Activated T-cell treated with anti-CD3 and anti-CD28 coated beads for 24 hours (primary cell): ENCODE measurements at places on chromosomes 3 and 15.

DNA sequence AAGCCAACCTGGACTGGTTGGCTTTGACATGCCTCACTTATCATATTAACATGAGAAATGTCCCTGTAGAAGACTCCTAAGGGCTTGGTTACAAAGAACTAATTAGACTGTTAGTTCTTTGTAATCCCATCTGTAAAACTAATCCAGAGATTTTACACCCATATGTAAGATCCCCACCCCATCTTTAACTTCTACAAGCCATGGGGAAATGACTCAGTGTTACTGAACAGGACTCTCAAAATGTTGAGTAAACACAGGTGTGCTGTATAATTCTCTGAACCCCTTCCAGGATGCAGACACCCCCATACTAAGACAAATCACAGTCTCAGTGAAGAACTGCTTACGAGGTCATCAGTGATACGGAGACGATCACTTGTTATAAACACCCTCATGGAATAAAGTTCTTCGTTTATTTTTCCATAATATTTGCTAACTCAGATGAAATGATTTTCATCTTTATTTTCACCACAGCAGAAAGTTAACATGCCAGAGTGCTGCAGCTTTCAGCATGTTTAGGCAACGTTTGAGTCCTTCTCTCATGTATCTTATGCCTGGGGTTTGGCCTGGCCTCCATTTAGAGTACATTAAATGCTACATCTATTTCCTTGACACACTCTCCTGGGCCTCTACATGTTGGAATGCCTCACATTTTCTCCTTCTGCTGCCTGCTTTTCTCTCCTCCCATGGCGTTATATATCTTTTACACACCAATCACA, 55.3 kb upstream of the LEKR1 start:
- DNase-seq, result no peak

DNA sequence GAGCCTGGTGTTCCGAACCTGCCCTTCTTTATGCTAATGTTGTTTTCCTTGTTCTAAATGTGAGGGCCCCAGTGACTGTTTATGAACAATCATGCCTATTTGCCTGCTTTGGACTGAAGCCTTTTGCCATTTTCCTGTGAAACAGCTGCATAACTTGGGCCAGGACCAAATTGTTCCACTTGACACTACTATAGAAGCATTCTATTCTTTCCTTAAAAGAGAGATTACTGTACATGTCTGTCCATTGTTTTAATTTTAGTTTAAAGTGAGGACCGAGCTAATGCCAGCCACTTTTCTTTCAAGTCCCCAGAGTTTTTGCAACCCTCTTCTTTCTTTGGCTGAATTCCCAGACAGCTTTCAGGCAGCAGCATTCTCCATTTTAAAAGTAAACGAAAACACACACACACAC, 980.3 kb downstream of the CADM2 start:
- DNase-seq, result no peak

- DNase-seq, result no peak
Measured at GRCh38 chr15:38035701-38036100, 101.3 kb downstream of the TMCO5A start.

- no peak for DNase-seq
Measured at GRCh38 chr15:53872410-53872809, 105.8 kb upstream of the UNC13C start.

GRCh38 chr3:10400050-10400748, 79.3 kb upstream of the SEC13 start:
- no peak for DNase-seq

GRCh38 chr15:94745371-94745770, 514.0 kb downstream of the MCTP2 start:
- DNase-seq, result no peak

GRCh38 chr15:60326343-60326742, 71.4 kb downstream of the ANXA2 start:
- no peak for DNase-seq

DNA sequence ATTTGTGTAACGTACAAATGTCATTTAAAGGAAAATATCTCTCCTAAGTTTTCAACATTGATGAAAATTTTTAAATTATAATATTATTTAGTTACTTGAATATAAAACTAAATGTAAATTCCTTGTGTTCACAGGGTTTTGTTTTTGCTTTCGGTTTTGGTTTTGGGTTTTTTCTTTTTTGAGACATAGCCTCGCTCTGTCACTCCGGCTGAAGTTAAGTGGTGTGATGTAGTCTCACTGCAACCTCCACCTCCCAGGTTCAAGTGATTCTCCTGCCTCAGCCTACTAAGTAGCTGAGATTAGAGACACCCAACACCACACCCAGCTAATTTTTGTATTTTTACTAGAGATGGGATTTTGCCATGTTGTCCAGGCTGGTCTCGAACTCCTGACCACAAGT, 79.3 kb upstream of the TCF12 start:
- no peak for DNase-seq

DNA sequence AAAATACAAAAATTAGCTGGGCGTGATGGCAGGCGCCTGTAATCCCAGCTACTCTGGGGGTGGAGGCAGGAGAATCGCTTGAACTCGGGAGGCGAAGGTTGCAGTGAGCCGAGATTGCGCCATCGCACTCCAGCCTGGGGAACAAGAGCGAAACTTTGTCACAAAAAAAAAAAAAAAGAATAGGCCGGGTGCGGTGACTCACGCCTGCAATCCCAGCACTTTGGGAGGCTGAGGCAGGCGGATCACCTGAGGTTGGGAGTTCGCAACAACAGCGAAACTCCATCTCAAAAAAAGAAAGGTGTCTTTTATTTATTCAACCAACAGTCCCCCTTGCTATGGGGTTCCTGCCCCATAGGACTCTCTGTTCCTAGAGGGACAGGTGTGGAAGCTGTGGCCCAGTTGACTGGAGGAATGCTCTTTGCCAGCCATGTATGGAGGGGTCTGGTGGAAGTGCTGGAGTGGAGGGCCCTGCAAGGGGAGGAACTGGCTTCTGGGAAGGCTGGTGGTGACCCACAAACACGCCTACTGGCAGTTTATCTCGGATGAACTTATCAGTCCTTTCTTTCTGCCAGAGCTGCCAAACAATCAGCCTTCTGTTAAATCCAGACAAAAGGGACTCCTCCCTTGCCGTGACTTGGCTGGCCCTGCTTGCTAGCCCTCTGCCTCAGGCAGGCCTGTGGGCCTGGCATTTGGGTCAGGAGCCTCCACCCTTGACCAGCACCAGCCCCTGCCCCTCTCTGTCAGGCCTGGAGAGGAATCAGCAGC, 4.6 kb upstream of the DAG1 start:
- DNase-seq, result no peak

DNA sequence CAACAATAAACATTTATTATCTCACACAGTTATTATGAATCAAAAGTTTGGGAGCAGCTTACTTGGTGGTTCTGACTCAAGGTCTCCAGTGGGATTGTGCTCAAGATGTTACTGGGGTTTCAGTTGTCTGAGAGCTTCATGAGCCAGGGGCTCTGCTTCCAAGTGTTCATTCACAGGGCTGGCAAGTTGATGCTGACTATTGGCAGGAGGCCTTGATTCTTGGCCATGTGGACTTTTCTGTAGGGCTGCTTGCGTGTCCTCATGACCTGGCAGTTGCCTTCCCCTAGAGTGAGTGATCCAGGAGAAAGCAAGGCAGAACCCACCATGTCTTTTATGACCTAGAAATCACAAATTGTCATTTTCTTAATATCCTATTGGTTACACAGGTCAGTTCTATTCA, 87.2 kb upstream of the TNFAIP8L3 start:
- DNase-seq, result no peak

DNA sequence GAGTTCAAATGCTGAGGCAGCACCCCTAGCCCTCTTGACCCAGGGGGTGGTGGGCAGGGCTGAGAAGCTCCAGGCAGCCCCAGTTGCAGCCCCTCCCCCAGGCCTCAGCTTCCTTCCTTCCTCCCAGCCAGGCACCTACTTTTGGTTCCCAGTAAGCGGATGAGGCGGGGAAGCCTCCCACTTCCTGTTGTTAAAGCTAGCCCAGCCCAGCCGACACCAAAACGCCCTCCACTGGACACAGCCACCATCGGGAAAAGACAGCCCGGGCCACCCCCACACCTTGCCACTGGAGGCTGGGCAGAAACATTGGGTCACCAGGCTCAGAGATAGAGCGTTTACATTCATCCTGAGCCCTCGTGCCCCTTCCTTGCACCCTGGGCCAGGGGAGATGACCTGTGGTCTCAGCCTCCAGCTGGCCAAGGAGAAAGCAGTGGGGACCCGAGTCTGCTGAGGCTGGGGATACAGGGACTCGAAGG, 3.5 kb downstream of the DUSP7 start:
- DNase-seq, result no peak

- DNase-seq, result no peak
Measured at GRCh38 chr3:52226229-52226817, 878 bp upstream of the TLR9 start.

- no peak for DNase-seq
Measured at GRCh38 chr3:158519776-158520175, 51.2 kb upstream of the MLF1 start.

DNA sequence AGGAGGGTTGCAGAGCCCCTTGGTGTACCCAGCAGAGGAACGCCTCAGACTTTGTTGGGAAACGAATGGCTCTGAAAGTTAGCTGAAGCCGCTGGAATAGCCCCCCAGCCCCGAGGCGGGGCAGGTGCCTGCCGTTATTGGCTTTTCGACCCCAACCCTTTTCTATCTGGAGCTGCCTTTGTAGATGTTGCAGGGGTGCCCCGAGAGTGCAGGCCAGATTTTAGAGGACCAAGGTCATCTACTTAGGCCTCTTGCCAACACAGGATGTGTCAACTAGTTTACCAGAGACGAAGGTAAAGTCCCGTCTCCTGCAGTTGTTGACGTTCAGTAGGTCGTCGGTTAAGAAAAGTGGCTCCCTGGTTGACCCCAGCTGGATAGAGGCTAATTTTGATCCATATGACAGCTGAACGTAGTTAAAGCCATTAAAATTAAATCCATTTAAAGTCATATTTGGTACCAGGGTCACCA, 579 bp upstream of the UBE3A start:
- DNase-seq, result no peak

- DNase-seq, result no peak
Measured at GRCh38 chr3:120093119-120093910, 932 bp downstream of the GSK3B start.

DNA sequence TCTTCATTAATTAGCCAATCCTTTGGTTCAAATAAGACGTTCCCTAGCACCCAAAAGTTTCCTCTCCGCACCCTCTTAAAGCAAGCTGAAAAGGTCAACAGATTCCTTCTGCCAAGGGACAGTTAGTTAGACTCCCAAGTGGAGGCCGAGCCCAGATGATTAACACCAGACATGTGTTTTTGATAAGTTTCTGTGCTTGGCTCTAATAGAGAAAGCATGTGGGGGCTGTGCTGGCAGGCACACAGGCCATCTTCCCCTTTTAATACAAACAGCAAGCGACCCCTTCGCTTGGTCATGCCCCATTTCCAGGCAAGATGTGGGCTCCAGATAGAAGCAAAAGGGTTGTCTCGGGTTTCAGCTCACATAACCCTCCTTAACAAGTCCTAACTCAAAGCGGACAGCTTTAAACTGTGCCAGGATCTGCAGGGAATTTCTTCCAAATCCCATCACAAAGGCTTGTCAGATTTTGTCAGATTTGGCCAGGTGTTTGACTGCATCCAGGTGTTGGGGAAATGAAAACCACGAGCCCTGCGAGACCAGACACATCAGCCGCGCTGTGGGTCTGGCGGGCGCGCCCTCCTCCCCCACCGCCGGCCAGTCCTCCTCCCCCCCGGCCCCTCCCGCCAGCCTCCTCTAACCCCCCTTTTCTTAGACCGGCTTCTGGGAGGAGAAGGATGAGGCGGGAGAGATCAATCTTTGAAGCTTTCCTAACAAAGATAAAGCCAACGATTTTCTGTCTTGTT, 3.3 kb downstream of the HES1 start:
- no peak for DNase-seq

DNA sequence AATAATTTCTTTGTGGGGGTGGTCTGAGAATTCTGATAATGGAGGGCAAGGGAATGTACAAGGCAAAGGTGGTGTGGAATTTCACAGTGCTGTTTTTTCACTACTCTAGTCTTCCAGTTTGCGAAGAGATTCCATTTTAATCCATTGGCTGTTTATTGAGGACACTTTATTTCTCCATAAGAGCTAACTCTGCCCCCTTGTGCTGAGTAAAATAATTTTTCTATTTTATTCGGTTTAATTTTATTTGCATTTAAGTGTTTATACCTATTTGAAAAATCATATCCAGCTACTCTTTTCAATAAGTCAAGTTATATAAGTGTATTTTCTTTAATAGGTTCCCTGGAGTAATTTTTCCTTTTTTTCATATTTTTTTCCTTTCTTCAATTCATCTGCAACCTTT, 840.1 kb downstream of the TUSC7 start:
- DNase-seq, result no peak

GRCh38 chr15:57521503-57521902, 70.2 kb upstream of the MYZAP start:
- DNase-seq, result no peak

DNA sequence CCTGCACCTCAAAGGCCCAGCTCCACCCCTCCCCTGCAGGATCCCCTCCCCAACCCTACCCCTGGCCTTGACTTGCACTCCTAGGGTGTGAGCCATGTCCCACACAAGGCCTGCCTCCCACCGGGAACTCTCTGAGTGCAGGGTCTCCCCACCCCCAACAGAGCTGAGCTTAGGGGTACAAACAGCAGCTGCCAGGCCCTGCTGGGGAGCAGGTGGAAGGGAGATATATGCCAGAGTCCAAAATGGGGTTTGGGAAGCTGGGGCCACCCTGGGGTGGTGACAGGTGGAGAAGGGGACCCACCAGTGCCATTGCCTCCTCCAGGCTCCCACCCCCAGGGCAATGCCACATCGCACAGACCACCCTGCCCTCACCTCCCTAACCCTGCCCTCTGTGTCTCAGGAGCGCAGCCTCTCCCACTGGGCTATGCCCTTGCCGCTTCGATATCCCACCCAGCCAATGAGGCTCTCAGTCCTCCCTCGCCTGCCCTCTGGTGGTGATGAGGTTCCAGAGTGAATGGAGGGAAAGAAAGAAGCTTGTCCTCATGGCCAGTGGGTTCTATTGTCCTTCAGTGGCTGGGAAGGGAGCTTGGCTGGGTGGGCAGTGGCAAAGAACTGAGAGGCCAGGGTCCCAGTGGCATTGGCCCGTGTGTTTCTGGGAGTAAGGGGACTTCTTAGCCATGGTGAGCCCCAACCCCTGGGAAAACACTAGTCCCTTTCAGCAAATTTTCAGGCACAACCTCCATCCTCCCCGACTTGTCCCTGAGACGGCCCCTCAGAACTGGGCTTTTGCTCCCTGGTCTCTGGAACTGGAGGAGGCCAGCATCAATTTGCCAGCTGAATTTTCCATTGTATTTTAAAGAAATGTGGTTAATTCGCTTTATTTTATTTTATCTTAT, 46.8 kb downstream of the CYP11A1 start:
- peak; percentile 7 for DNase-seq

DNA sequence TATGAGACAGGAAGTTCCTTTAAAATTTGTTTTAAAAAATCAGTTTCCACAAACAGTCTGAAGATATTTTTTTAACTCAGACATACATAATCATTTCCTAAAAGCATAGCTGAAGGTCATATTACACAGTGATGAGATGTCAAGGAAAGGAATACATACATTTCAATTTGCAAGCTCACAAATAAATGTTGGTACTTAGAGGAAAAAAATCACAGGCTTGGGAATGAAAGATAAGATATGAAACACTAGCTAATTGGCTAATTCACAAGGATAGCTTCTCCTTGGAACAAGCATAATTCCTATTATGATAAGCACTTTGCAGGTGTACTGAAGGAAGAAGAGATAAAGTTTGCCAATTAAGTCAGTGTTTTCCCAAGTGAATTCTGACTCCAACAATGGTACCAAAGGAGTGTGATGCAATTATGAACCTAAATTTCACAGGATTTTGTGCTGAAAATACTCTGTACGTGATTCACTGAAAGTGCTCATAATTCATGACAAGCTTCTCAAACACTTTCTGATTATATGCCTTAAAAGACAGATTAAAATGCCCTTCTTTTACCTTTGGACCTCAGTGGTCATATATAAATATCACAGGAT, 112.4 kb downstream of the FRMD5 start:
- no peak for DNase-seq
